ENCODE measurements at places on chromosomes 1 and 21.

- DNase-seq = no peak
Measured at GRCh38 chr1:63980740-63981407, 207.1 kb downstream of the ROR1 start.

- no peak for DNase-seq
Measured at GRCh38 chr21:45310459-45310858, 22.8 kb upstream of the POFUT2 start.

GRCh38 chr1:39001516-39002421, 10.7 kb downstream of the AKIRIN1 start:
- peak; percentile 22 for DNase-seq

DNA sequence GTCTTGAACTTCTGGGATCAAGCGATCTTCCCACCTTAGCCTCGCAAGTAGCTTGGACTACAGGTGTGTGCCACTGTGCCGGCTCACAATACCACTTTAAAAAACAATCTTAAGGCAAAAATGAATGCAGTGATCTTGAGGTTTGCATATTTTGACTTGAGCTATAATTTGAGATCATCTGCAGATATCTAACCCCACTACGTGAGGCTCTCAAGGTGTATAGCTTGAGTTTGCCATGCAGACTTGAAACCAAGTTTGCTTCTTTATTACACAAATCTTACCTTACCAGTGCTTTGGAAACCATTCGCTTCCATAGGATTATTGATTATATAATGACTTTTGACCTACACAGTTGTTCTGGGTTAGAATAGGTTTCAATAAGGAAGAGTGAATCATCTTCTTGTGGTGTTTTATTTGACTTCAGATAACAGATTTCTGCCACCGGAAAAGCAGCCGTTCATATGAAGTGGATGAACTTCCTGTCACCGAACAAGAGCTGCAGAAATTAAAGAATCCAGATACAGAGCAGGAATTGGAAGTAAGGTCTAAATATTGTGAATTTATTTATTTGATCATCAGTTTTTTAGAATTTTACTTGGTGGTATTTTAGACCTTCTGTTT, 155.1 kb downstream of the VPS13D start:
- DNase-seq = no peak

- DNase-seq = no peak
Measured at GRCh38 chr1:4393191-4393590, 261.2 kb upstream of the AJAP1 start.

DNA sequence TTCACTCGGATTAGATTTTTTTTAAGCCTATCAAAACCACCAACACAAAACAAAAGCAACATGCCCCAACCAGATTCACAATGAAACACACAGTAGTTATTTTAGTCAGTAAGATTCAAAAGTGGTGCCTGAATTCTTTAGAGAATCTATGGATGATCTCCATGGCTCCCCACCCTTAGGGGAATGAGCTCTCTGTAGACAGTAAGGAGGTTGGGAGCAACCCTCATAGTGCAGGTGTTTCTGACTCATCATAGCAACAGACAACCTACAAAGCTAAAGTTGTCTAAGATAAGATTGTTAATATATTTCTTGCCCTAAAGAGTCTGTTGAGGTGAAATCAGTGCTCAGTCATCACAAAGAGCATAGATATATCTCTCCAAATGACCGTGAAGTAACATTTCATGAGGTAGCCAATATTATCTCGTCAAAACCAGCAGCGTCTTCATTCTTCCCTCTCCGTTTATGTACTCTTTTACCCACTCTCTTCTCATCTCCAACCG, 78.3 kb downstream of the ADAMTS1 start:
- no peak for DNase-seq

- peak; percentile 88 for DNase-seq
Measured at GRCh38 chr1:89022167-89022959, at the start of gene GBP3. GBP3 (minus strand) TSS chr1:89022866; CDS start chr1:89020721, 2,145 bp downstream.

- DNase-seq = no peak
Measured at GRCh38 chr1:192565946-192566345, 9.6 kb upstream of the RGS1 start.

DNA sequence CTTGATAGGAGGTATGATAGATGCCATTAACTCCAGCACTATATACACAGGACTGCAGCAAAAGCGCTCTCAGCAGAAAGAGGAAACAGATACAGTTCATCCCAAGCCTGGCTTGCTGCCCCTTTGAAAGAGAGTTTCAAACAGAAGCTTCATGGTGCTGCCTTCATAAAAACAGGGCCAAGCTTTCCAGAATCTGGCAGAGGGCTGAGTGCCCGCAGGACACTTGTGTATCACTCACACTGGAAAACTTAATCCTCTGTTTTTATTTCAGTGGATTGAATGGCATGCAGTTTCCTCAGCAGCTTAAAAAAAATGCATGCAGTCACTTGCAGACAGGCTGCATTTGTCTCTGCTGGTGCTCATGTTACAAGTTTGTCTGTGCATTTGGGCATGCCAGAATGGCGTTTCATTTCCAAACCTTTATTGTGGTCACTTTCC, 40.4 kb downstream of the KCNJ15 start:
- no peak for DNase-seq

DNA sequence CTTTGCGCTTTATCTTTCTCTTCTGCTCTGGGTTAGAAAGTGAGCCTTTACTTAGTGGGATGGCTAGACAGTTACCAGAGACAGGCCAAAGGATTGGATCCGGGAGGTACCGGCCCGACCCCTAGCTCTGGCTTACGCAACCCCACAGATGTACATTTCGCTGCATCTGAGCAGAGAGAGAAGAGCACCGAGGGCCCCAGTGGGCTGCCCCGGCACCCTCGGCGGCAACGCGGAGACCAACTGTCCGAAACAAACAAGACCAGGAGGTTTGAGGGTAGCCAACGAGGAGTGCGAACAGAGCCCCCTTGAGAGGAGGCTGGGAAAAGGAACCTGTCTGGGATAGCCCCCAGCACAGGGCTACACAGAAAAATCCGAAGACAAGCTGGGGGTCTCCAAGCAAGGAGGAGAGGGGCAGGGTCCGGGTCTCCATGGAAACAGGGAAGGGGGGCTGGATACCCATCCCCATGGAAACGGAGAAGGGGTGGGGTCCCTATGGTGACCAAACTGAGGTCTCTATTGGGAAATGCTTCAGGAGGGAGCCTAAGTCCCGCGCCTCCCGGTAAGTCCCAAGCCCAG, 373 bp downstream of the MTF1 start:
- peak; percentile 50 for DNase-seq

GRCh38 chr1:222896630-222897526, 82.0 kb downstream of the DISP1 start:
- DNase-seq = no peak

- DNase-seq = no peak
Measured at GRCh38 chr1:110200666-110201065, 9.4 kb upstream of the KCNC4 start.

- peak; percentile 19 for DNase-seq
Measured at GRCh38 chr1:116751621-116752020, 2.6 kb upstream of the CD2 start.

DNA sequence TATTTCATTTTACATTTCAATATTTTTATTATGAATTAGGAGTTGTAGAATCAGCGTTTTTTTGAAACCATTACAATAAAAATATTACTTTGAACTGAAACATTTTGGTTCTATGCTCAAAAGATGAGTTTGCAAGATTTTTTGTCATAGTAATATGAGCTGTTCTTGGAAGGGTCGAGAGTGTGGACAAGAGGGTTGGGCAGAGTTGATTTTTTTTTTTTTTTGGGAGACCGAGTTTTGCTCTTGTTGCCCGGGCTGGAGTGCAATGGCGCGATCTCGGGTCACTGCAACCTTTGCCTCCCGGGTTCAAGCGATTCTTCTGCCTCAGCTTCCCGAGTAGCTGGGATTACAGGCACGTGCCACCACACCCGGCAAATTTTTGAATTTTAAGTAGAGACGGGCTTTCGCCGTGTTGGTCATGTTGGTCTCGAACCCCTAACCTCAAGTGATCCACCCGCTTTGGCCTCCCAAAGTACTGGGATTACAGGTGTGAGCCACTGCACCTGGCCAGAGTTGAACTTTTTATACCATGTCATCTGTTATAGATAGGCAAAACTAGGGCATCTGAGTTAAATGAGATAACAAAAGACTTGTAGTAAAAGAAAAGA, 3.3 kb downstream of the CACYBP start:
- DNase-seq = no peak

DNA sequence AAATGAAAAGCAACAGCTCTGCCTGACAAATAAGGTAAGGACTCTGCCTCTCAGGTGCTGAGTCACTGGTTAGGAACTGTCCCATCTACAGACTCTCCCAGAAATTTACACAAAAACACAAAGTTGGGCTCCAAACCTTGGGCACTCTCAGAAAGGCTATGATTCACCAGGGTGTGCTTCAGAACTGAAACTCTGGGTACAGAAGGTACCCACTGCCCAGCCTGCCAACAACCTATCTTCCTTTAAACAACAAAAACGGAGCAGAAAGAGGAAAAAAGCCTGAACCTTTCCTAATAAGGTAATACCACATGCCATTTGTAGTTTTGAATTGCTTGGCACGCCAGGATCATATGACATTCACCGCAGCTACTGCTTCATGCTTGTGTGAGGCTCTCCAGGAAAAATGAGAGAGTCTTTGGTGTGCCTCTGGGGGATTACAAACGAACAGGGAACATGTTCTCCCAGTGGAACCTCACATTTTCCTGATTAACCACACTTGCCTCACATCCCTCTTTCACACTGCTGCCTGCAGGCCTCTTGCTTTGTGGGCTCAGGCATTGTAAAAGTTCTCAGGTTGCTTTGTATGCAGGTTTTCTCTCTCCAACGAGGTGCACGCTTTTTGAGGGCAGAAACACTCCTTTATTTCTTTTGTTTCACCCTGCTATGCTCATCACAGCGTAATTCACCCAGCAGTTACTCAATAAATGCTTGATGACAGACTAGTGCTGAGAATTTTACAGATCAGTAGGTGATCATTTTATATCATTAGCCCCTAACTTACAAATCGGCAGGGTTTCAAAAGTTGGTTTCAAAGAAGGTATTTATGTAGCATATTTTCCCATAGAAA, 65.1 kb downstream of the GADD45A start:
- DNase-seq = no peak

DNA sequence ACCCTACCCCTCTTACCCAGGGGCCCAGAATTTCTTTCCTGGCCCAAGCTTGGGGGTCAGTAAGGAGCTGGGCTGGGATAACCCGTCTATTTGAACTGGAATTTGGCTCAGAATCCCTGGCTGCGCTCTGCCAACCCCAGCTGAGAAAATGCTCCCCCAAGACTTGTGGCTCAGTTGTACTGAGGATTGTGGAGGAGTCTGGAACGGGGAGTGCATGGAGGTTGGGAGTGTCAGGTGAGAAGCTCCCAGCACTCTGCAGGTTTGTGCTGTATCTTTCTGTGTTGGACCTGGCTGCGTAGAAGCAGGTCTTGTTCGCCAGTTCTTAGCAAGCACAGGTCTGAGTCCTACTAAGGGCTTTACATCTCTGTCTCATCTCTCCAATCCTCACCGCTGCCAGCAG, 1.6 kb downstream of the TCEA3 start:
- DNase-seq = no peak

DNA sequence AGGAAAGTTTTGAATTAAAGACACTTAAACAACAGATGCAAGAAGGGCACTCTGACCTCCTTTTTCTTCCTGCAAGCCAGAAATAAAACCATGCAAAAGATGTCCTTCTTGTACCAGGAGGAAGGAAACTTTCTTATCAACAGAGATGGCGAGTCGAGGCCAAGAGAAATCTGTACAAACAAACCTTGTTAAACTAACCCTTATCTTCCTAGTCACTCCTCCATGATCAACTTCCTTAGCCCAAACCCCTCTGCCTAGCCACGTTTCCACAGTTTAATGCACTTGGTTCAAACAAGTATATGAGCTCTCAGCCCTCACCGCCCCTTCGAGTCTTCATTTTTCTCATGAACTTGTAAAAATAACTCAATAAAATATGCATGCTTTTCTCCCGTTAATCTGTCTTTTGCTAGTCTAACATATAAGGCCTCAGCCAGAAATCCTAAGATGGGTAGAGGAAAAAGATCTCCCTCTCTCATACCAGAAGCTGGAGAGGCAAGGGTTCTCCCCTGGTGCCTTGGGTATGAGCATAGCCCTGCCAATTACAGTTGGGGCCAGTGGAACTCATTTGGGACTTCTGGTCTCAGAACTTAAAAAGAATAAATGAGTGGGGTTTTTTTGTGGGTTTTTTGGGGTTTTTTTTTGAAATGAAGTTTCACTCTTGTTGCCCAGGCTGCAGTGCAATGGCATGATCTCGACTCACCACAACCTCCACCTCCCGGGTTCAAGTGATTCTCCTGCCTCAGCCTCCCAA, 141.7 kb upstream of the SOD1 start:
- no peak for DNase-seq

GRCh38 chr1:100391675-100392074, 39.4 kb downstream of the CDC14A start:
- DNase-seq = no peak

- DNase-seq = no peak
Measured at GRCh38 chr21:31213787-31214186, 130.3 kb downstream of the TIAM1 start.

GRCh38 chr1:15691434-15692032, 7.4 kb downstream of the PLEKHM2 start:
- DNase-seq = no peak

DNA sequence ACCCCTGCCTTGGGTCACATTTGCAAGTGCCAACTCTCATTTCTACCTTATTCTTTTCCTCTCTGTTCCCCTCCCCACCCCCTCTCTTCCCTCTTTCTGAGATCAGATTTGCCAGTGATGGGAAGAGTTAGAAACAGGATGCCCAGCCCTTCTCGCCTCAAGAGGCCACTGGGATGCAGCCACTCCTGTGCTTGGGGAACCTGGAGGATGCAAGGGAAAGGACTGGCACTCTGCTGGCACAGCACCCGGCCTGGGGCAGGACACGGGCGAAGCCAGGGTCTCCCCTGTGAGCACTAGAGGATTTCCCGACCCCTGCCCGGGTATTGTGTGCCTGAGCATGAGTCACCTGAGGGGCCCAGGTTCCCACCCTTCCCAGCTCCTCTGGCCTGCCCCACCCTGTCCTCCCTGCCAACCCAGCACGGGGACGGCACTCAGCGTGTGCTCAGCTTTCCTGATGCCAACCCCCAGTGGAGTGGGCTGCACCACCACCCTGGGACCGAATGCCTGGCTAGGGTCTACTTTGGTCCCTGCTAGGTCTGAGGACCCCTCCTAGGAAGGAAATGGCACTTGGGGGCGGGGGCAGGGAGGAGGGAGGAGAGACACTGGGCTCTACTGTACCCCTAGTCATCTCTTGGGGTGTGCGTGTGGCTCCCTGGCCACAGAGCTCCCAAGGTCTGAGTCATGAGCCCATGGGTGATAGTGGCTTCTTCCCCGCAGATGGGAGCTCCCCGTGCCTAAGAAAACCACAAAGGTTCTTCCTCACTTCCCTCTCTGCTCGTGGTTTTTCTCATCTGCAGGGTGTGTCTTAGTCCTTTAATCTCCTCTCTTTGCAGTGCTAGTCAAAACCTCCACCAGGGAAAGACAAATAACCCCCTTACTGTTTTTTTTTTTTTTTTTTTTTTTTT, 12.4 kb downstream of the LMNA start:
- DNase-seq = peak; percentile 91
